ENCODE measurements at places on chromosomes 3 and 15.

DNA sequence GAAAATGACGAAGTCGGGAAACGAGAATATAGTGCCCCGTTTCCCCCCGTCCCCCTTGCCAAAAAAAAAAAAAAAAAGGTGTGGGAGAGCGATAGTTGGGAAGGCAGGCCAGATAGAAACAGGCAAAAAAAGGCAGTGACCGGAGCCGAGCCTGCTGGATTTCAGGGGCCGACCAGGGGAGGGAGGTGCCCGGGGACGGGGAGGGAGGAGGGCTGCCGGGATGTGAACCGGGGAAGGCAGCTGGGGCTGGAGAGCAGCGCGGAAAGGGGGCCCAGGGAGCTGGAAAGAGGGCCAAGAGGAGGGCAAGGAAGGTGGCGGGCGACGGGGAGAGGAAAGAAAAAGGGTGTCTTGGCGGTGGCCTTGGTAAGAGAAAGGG, 837 bp downstream of the LRRN1 start:
- no peak for DNase-seq

DNA sequence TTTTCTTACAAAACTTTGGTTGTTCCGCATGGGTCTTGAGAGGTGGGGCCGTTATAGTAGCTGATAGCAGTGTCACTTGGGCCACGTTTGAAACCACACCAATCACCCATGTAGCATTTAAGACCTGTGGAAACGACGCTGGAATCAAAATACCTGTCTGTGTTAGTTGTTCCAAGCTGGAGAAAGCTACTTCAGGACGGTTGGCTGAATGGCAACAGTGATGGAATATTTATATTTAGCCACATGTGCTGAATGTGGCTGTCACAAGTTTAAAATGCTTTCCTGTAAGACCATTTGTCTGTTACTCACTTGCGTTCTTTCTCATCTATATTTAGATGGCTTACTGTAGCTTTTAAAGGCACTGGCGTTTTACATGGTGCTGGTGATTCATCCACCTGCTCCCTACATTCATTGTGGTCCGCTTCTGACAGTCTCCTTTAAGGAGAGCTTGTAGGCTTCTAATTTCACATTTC, 1.4 kb downstream of the DNAJA4 start:
- DNase-seq = no peak

DNA sequence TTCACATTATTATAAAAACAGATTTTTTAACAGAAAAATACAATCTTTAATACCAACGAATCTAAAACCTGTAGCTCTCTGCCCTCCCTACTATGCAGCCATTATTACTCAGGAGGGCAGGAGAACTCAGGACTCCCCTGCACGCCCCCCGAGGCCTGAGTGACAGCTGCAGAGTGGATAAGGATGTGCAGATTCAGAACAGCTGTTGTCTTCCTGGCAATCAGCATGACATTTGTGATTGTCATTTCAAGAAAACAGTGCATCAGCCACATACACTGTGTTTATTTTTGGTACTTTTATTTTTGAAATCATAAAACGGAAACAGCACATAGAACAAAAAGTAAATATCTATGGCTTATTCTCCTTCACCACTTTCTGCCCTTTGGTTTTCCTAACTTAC, 450.8 kb downstream of the OCA2 start:
- no peak for DNase-seq

DNA sequence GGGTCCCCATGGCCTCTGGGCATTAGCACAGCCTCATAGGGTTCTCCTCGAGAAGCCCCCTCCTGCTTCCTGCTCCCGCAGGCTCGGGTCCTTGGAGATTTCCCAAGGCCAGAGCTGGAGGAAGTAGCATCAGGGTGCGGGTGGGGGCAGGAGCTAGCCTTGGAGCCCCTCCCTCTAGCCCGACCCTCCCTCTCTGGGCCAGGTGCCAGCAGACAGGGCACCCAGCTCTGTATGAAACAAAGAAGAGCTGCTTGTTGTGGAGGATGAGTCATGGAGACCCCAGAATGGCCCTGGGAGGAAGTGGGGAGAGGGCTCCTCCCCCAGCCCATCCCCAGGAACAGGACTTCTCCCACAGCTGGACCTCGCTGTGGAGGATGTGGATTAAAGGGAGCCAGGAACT, 29.2 kb downstream of the EPHB3 start:
- no peak for DNase-seq

DNA sequence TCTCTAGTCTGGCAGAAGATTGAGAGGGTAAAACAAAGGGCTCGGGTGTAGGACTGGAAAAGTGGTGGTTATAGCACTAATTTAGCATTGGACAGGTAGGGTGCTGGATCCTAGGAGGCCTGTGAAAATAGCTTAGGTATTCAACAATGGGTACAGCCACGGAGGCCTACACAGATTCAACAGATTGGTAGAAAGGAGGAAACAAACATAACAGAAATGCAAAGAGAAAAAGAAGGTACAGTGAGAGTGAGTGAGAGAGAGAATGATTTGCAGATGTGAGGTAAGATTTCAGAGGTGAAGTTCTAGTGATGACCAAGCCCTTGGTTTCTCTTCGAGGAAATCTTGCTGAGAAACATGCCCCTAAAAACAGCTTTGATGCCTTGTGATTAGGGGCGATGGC, 37.9 kb downstream of the ADIPOQ start:
- no peak for DNase-seq

- no peak for DNase-seq
Observed at GRCh38 chr15:66646308-66646707, 55.7 kb upstream of the SMAD6 start.

DNA sequence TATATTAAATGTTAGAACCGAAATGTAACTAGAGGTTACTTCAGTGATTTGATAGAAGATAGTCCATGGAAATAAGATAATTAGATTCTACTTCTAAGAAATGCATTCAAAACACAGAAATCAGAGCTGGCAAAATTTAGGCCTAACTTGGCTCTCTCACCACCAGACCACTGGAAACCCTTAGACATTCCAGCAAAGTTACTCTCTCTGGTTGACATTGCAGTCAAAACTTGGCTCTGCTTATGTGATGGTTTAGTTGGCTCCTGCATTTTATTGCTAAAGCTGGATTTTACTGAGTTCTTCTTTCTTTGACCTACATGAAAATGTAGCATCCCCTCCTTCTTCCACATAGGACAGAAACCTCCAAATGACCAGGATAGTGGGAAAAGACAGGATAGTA, 35.4 kb upstream of the CBLB start:
- no peak for DNase-seq

DNA sequence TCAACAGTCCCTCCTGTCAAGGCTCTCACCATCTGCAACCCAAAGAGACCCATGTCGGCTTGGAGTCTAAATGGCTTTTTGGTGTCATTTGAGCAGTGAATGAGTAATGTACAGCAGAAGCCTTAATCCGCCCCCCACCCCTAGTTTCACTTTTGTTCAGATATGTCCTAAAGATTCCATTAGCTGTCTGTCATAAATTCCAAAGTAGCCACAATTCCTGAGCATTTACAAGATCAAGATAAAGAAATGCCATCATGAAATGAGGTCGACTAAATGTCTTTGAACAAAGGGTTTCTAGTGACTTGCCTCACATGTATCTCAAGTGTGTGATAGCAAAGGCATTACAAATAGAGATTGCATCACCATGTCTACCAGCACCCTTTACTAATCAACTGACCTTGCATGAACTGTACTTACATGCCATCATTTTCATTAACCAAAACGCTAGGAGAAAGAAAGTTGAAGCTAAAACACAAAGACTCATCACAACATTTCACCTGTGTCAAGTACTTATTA, 123.8 kb upstream of the PHLDB2 start:
- DNase-seq = no peak

GRCh38 chr3:23945663-23945912, 502 bp downstream of the NR1D2 start:
- no peak for DNase-seq

DNA sequence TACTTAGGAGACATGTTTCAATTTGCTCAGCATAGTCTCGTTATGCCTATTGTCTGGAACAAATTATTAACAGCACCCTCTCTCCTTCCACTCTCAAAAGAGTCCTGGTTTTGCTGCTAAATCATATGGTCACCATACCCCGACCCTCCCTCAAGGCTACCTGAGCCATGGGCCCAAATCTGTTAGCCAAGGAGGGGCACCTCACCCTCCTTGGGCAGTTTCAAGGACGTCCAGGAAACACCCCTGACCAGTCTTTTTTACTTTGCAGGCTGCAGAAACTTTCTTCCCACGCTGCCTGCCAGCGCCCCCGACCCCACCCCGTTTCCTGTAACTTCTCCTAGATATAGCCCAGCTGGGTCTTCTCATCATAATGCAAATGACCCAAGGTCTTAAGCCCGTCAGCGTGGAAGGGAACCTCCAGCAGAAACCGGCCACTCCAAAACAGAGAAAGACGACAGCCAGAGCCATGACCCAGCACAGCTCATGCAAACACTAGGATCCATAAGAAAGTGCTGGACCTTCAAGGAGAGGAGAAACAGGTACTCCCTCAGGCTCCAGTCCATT, 62.3 kb downstream of the ADCY5 start:
- DNase-seq = no peak

GRCh38 chr15:48363474-48363873, 32.2 kb downstream of the DUT start:
- DNase-seq = no peak

DNA sequence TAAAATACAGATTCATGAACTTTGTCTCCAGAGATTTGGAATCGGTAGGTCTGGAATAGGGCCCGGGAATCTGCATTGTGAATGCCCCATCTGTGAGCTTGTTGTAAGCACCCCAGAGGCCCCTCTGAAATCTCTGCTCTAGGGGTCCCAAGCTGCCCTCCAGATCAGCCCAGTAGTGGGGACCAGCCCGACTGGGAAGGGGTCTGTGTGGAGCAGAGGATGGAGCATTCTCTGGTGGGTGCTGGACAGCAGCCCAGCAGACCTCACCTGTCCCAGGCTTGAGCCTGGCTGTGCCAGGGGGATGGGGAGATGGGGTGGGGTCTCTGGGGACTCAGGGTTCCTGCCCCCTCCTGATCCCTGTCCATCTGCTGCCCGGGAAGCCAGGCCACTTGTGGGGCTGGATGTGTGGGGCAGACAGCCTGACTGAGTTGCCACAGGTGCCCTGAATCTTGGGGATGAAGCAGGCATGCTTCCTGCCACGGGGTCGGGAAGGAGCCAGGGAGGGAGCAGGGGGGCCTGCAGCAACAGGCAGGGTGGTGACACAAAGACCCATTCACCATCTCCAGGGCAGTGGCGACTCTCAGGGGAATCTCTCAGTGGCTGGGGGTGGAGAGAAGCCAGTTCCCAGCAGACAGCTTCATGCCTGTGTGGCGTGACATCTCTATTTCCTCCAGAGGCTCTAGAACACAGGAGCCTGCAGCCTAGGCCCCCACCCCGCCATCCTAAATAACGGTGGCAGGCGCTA, 99.3 kb downstream of the WNT7A start:
- DNase-seq = no peak

GRCh38 chr3:159258934-159259333, 457.1 kb downstream of the MFSD1 start:
- no peak for DNase-seq

DNA sequence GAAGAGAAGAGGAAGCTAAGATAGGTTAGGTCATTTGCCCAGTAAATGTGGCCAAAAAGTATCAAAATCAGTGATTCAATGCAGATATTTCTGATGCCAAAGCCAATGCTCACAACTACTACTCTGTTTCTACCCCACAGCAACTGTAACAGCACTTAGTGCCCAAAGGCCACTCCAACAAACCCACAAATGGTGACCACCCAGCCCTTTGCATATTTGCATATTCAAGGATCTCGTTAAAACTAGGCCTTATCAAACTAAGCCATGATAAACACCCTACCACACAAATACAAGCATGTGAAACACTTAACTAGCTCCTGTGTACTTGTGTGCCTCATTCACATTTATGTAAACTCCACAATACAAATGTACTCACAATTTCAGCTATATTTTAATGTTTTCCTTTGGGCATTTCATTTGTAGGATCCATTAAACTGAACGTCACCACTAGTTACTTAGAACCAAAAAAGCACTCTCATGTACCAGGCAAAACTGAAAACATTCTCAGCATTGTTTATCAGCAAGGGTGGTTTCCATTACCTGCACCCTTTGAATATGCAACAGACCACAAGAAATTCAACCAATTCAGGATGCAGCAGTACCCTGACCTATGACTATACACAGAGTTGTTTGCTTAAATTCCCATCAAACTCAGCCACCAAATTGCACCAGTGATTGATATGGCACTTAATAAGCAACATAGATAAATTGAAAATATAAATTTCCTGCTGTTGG, 111.2 kb upstream of the STT3B start:
- DNase-seq = no peak

DNA sequence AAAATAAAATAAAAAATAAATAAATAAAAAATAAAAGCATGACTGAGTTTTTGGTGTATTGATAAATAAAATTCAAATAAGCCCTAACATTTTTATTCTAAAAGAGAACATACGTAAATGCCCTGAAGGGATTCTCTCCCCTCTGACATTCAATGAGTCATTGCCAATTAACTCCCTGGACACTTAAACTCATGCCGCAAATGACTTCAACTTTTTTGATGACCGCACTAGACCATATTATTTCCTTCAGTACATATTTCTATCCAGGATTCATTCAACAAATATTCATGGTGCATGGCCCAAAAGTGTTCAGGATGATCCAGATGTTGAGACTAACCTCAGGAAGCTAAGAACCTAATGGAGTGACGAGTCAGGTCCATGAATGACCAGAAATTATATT, 195.9 kb upstream of the LRRN1 start:
- DNase-seq = no peak

- no peak for DNase-seq
Observed at GRCh38 chr3:133938770-133939462, 43.2 kb upstream of the RAB6B start.

DNA sequence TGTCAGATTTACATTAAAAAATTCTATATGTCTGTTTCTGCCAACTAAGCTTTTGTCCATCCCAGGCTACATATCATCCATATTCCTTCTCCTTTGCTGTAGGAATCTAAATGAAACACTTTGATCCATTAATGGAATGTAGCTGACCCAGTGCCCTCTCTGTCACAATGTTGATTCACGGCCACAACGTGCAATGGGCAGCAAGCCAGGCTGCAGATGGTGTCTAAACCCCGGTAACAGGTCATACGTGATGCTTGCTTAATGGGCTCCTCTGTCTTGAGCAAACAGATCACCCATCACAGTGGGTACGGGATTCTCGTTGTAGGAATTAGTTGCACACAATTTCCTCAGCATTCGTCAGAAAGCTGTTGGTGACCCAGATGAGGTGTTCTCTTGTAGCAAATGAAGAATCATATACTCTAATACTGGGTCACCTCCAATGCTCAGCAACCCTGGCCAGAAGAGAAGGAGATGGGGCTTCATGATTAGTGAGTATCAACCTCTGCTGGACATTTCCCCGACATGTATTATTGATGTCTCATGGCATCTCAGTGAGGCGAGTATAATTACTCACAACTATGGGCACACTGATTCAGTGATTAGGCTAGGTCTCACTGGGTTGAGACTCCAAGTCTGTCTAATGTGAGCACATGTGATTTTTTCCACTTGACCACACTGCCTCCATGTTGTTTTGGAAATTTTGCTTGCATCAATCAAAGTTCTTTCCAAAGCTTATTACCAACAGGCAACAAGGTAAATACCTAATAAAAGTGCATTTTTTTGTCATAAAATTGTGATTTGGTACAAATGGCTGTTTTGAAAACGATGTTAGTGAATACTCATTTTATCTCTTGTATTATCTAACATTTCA, 12.9 kb upstream of the DCBLD2 start:
- no peak for DNase-seq

- no peak for DNase-seq
Observed at GRCh38 chr15:67501836-67502461, 19.0 kb upstream of the C15orf61 start.

- DNase-seq = no peak
Observed at GRCh38 chr3:195017151-195017550, 253.8 kb downstream of the XXYLT1 start.

- no peak for DNase-seq
Observed at GRCh38 chr3:141945726-141946485, 69.5 kb downstream of the ATP1B3 start.
